ENCODE measurements at places on chromosomes 11 and 22.

DNA sequence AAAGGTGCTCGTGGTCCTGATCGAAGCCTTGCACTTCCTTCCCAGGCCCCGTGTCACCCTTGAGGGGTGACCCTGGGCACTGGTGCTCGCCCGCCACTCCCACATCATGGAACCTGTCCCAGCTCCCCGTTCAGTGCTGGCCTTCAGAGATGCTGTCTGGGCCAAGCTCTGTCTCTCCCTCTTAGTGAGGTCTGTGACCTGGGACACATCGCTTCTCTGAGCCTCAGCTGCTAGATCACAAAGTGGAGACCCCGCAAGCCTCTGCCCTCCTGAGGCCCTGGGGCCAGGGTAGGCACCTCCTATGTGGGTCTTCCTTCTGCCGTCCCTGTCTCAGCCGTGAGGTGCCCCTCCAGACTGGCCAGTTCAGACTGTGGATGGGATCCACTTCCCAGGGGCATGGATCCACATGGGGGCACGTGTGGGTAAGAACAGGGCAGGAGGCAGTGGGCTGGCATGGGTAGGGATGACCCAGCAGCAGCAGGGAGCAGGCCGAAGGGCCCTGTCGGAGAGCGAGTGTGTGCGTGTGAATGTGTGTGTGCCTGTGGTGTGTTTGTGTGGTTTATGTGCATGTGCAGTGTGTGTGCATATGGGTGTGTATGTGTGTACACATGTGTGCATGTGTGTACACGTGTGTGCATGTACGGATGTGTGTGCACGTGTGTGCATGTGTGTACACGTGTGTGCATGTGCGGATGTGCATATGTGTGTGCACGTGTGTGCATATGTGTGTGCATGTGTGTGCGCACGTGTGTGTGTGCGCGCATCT is 1073.7 kb downstream of the BRD1 start:
- DNase-seq: no peak

- DNase-seq: no peak
These were observed 1.8 kb upstream of the SHISAL1 start for GRCh38 chr22:44314425-44315067.

- DNase-seq: no peak
These were observed 54.5 kb downstream of the PACS1 start for GRCh38 chr11:66124564-66124963.

- DNase-seq: no peak
These were observed 13.3 kb downstream of the IL17REL start for GRCh38 chr22:49999063-49999945.

GRCh38 chr11:100739666-100740065 is 52.6 kb downstream of the ARHGAP42 start:
- DNase-seq: no peak

DNA sequence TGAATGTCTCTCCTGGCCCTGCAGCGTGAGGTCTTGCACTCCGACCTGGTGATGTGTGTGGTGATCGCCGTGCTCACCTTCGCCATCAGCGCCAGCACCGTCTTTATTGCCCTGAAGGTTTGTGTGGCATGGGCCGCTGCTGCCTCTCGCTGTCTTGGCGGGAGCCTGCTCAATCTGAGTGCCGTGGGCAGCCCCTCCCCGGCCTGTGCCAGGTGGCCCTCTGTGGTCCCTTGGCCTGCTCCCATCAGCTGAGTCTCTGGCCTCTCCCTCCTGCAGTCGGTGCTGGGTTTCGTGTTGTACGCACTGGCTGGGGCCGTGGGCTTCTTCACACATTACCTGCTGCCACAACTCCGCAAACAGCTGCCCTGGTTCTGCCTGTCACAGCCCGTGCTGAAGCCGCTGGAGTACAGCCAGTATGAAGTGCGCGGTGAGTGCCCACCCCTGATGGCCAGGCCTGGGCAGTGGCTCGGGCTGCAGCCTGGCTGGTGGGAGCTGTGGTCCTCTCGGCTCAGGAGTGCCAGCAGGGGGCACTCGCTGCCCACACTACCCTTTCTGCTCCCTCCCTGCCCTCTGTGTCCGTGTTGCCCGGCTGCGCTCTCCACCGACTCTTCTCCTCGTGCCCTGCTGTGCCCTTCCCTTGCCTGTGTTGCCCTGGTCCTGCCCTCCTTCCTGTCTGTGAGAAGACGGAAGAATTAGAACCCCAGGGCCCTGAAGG is 10.2 kb downstream of the PCNX3 start:
- no peak for DNase-seq

- DNase-seq: peak; percentile 8
These were observed 81.6 kb downstream of the CCDC81 start for GRCh38 chr11:86456075-86456939.

DNA sequence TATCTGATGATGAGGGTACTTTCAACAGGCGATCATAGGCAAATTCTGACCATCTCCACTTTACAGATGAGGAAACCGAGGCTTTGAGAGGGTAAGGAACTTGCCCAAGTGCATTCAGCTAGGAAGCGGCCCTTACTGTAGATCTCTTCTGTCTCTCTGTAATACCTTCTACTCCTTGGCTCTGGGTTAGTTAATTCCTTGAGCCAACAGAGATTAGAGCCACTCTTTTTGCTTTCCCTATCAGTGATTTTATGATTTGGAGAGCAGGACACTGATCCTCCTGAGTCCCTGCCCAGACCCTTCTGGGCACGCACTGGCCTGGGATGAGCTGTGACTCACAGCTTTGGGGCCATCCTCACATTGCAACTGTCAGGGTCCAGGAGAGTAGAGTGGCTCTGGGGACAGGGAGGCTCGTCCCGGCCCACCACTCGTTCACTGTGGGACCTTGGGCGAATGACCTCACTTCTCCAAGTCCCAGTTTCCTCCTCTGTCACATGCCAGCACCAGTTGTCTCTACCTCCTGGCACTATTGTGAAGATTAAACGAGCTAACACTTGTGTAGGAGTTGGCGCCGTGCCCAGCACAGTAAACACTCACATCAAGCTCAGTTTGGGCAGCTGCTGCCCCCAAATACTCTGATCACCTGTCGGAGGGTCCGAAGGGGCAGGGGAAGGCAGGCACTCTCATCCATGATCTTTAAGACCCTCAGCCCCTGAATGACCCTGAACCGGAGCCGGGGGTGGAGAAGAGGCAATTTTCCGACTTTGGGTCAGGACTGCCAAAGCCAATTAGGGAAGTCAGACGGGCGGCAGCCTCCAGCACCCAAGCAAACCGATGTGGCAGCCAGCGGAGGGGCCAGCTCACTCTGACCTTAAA is 235.0 kb downstream of the MIAT start:
- DNase-seq: no peak

GRCh38 chr11:128040603-128041002 is 546.8 kb downstream of the ETS1 start:
- DNase-seq: no peak

- no peak for DNase-seq
These were observed 12.8 kb upstream of the SPI1 start for GRCh38 chr11:47391077-47391583.

GRCh38 chr11:116376054-116376453 is 396.7 kb downstream of the BUD13 start:
- DNase-seq: no peak

DNA sequence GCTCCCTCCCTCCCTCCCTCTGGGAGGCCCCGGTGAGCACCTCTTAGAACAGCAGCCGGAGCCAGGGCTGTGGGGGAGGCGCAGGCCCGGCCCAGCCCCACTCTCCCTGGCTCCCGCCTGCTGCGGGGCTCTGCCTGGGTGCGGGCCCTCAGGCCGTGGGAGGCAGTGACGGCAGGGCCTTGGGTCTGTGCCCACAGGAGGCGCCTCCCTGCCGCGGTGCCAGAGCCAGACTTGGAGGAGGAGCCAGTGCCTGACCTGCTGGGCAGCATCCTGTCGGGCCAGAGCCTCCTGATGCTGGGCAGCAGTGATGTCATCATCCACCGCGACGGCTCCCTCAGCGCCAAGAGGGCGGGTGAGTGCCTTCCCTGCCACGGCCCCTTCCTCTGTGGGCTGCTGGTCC is 9.5 kb downstream of the IRF7 start:
- no peak for DNase-seq

DNA sequence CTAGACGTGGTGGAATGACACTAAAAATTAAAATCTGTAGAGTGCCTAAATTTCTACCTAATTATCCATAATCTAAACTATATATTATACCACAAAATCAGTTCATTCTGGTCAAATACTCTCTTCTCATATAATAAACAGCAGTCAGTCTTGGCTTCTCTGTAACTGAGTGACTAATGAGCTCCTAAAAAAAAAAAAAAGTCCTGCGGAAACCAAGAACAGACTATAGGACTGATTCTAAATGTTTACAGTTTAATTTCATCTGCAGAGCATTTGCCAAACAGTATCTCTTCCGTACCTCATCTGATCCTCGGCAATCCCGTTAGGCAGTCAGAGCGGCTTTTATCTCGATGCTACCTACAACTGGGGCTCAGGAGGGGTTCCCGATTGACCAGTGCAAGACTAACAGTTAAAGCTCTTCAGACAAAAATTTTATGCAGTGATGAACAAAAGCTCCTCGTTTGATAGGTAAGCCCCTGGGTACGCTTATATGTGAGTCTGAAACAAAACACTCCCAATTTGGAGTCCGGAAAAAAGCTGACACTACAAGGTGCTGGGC is 686 bp downstream of the KIF18A start:
- no peak for DNase-seq

GRCh38 chr11:60895687-60896086 is 10.7 kb downstream of the PRPF19 start:
- no peak for DNase-seq

DNA sequence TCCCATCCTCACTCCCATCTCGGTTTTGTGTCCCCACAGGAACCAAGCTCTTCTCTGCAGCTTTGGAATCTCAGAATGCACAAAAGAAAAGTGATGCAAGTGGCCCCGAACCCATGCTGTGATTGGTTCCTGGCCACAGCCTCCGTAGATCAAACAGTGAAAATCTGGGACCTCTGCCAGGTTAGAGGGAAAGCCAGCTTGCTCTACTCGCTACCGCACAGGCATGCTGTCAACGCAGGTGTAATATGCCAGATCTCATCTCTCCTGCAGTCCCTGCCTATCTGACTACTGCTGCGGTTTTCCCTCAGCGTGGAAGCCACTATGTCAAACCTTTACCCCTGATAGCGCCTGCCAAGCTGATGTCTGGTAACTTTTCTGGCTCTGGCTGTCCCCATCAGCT is 200.5 kb upstream of the LRRC4C start:
- no peak for DNase-seq

DNA sequence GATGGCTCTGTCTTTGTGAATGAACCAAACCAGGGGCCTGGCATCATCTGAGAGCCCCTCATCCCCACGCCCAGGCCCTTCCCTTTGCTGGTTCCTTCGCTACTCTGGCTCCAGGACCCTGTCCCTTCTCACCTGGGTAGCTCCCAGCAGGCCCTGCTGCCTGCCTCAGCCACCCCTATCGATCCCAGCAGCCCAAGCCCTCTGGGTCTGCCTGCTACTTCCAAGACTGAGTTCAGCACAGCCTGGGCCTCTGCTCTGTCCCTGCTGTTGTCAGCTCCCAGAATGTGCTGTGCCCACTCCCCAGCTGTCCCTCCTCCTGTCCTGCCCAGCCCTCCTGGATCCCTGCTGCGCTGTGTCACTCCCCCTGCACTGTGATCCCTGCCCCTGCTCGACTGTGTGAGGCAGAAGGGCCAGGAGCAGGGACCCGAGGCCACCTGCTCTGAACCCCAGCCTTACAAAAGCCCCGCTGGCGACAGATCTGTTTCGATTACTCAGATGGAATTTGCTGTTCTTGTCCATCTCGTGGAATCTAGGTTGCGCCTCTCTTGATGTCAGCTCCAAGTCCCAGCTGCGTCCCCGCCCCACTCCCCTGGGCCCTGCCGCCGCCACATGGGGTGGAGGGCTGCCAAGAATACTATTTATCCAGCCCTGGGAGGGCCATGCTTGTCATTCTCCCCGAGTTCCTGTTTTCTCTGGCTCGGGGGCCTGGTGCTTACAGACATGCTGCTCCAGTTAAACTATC is 13.0 kb downstream of the MRPL21 start:
- DNase-seq: no peak

DNA sequence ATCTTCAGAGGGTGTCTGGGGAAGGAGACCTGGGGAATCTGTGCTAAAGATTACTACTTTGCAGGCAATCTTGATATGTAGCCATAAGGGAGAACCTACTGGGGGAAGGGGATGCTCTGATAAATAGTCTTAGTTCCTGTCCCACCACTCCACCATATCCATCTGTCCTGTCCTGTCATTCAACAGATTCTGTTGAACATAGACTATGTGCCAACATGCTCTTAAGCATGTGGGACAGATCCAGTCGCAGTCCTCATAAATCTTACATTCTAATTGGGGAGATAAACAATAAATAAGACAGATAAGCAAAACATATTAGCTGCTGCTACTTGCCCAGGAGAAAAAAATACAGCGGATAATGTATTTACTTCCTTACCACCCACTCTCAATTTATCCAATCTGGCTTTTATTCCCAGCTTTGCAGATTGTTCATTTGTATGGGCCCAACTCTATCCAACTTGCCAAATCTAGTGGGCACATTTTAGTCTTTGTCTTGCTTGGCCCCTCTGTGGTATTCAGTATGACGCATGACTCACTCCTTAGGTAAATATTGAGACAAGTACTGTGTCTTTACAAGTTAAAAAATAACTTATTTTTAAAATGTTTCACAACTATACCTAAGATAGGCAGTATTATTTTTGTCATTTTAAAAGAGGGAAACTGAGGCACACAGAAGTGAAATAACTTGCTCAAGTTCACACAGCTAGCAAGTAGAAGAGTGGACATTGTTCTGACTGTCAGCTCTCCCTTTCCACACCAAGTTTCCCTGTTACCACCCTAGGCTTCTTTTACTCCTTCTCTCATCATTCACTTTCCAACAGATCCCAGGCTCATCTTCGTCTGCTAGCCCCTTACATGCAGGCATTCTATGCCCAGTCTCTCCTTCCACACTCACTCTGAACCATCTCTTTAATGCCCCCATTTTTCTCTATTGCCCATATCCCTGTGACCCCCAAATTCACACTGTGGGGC is 133.6 kb upstream of the SESN3 start:
- no peak for DNase-seq

GRCh38 chr22:22945195-22945594 is 57.6 kb downstream of the IGLL5 start:
- DNase-seq: no peak

DNA sequence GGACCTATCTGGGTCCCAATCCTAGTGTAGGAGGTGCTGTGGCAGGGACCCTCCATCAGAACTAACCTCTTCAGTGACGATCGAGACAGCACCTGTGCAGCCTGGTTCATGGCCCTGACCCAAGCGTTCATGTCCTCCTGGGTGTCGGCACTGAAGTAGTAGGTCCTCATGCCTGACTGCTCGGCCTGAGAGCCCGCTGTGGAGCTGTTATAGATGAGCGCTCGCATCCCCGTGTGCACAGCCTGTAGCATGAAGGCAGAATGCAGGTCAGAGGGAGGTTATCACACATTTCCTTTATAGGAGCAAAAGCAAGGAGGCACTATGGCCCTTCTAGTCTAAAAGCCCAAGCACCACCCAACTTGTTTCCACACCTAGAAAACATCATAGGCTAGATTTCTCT is 103.0 kb downstream of the C11orf58 start:
- no peak for DNase-seq

GRCh38 chr22:32100711-32101110 is 57.6 kb downstream of the SLC5A1 start:
- DNase-seq: no peak

Data from GOT3 (cell line).